Stimulated activated CD8-positive, alpha-beta memory T cell treated with anti-CD3 and anti-CD28 coated beads, Interleukin-4, amount 100 ng/mL, for 1 hour (primary cell): ENCODE measurements at places on chromosomes 12 and 14.
A peak's percentile ranks its signal among the peaks of the same experiment; 100 is the strongest.

DNA sequence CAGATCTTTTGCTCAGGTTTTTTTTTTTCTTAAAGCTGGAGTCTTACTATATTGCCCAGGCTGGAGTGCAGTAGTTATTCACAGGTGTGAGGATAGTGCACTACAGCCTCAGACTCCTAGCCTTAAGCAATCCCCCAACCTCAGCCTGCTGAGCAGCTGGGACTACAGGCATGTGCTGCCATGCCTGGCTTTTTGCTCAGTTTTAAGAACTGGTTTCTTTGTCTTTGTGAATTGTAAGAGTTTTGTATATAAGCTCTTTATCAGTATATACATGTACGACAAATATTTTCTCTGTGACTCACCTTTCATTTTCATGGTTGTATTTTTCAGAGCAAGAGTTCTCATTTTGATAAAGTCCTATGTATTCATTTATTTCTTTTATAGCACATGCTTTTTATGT lies 33.3 kb upstream of the C2CD5 start:
- DNase-seq, result no peak

DNA sequence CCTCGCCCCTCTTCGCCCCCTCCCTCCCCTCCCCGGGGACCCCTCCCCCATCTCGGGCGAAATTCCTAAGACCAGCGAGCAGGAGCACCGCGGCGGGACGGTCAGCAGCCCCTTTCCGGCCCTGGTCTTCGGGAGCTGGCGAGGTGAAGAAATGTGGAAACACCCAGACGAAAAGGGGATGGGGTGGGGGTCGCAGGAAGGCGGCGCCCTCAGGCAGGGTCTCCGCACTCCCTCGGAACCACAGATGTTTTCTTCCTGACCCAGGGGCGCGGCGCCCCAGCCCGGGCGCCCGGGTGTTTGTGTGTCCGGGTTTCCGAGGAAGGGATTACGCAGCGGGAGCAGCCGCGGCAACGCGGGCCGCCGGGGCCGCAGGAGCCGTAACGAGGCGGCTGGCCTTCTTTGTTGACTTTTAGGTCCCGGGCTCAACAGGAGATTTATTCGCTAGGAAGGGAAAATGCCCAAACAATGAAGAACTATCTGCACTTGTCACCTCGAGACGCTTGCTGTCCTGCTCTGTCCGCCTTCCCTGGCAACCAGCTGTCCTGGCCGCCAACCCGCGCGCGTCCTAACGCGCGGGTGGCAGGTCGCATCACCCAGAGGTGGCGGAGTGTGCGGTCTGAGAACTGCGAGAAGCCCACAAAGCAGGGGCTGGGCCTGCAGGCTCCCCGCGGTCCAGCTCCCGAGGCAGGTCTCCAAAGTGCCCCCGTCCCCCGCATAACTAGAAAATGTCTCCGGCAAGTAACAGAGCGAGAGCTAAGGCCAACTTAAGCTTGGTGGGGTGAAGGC lies 7.0 kb downstream of the FOXA1 start:
- no peak for DNase-seq

DNA sequence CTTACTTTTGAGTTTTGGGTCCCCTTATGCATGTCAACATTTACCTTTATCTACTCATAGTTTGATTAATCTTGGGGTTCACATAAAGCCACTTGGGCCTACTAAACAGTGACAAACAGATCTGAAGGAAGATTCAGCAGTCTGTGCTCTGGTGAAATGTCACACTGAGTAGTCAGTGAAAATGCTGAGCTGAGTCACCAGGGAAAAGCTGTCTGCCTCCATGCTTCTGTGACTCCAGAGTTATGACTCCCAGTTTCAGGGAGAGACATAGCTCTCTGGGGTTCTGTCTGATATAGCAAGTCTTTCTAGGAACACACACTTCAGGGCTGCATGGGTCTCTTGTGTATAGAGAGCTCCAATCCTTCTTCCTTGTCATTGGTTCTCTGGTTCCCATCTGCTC lies 406.3 kb upstream of the FAR2 start:
- DNase-seq, result no peak

DNA sequence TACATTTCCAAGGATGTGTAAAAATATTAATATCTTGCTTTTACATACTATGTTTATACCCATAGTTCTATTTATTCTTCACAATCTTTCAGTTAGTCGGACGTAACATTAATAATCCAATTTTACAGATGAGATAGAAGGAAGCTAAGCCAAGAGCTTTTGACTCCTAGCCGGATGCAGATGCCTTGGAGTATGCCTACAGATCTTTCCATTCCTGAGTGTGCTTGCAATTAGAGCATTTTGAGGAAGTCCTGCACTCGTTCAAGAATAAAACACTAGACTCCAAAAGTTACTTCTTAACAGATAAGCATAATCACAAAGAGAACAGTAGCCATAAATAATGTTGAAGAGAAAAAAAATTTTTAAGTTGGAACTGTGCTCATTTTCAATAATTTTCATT lies 337.6 kb upstream of the CLEC14A start:
- no peak for DNase-seq

- no peak for DNase-seq
Measured at GRCh38 chr12:105359856-105360255, 29.4 kb downstream of the C12orf75 start.

DNA sequence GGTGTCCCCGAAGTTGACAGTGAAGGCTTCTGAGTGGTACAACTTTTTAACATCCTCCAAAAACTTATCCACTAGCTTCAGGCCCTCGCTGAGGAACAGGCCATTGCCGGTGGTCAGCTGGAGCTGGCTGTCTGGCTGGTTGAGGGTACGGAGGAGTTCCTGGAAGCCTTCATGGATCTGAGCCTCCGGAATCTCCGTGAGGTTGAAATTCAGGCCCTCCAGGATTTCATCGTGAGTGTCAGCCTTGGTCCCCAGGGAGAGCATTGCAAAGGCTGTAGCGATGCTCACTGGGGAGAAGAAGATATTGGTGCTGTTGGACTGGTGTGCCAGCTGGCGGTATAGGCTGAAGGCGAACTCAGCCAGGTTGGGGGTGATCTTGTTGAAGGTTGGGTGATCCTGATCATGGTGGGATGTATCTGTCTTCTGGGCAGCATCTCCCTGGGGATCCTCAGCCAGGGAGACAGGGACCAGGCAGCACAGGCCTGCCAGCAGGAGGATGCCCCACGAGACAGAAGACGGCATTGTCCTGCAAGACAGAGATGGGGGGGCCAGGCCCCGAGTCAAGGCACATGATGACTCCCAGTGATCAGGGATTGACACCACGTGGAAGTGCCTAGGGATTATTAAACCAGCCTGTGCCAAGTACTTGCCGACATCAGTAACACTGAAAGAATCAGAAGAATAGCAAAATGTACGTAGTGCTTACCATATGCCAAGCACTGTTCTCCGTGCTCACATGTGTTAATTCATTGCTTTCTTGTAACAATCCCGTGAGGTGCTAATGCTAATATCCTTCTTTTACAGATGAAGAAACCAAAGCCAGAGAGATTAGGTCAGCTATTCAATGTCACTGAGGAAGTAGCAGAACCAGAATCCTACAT lies 5.4 kb downstream of the SERPINA1 start:
- DNase-seq, result no peak

DNA sequence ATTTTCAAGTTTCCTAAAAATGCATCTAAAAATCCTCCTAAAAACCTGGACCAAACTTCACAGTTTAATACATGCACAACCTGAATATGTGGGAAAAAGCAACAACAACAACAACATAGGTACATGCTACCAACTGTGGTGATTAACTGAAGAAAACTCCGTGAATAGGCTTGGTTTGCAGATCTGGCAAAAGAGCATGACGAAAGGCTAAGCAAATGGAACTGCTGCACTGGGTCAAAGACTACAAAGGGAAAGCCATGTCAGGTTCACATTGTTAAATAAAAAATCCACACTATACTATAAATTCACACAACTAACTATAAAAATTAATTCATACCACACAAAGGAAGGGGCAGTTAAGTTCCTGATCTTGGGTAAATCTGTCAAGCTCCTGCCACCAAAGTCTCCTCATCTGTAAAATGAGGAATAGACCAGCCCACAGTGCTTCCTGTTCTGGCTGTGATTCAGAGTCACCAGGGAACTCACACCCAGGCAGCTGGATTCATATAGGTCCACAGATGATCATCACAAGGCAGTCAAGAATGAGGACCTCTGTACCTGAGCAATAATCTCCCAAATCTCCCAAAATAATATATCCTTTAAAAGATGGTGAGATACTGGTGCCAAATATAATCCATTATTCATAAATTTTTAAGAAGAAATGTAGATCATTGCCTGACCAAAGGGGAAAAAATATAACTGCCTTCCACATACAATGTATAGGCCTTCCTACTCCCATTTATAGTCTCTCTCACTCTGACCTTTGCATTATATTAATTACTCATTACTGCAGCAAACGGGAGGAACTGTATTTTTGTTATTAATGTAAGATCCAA lies 7.0 kb downstream of the CORO1C start:
- no peak for DNase-seq

- DNase-seq, result no peak
Measured at GRCh38 chr14:23354990-23355389, 2.3 kb upstream of the SLC22A17 start.

DNA sequence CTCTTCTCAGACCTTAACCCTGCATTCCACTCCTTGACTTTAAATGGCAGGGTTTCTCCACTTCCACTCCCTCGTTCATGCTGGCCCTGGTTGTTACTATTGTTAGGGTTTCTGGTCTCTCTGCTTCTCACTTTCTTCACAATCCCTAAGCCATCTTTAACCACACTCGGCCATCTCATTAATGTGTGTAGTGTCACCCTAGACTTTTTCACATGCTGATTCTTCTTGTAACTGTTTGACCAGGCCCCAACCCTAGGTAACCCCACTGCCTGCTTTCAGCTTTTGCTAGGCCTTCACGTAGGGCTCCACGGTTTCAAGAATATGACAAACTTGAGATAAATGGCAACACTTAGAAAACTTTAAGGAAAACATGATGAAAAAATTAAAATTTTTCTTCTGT lies 195.1 kb downstream of the IPO8 start:
- no peak for DNase-seq

GRCh38 chr12:131699434-131699833 lies 11.5 kb upstream of the SFSWAP start:
- no peak for DNase-seq

DNA sequence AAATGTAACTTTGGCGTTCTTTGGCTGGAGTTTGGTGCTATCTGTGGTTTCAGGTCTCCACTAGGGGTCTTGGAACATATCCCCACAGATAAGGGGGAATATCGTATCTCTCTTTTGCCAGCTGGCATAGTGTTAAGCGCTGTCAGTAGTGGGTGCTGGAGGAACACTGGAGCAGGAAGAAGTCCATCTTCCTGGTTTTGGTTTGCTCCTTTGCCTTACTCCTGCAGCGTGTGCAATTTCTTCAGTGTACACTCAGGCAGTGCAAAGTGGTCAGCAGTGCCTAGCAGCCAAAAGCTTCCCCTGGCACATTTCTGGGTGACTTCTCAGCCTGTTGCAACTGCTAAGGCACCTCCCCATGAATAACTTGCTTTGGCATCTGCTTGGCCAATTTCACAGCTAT lies 11.7 kb upstream of the RIPK3 start:
- DNase-seq, result no peak

- no peak for DNase-seq
Measured at GRCh38 chr12:89742337-89743022, 33.8 kb upstream of the ATP2B1 start.

DNA sequence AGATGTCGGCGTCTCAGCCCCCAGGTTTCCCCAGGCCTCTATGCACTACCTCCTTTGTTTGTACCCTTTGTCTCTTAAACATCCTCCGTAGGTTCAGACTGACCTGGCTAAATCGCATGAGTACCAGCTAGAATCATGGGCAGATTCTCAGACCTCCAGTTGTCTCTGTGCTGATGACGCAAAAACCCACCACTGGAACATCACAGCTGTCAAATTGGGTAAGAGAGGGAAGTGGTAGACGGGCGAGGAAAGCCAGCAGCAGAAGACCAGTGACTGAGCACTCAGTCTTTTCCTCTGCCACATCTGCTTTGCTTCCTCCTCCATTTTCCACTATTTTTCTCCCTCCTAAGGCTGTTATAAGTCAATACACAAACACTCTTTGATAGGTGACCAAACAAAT lies 29.7 kb downstream of the A2ML1 start:
- DNase-seq, result no peak

- peak; percentile 9 for DNase-seq
Measured at GRCh38 chr14:71855399-71856036, 76.7 kb upstream of the RGS6 start.

DNA sequence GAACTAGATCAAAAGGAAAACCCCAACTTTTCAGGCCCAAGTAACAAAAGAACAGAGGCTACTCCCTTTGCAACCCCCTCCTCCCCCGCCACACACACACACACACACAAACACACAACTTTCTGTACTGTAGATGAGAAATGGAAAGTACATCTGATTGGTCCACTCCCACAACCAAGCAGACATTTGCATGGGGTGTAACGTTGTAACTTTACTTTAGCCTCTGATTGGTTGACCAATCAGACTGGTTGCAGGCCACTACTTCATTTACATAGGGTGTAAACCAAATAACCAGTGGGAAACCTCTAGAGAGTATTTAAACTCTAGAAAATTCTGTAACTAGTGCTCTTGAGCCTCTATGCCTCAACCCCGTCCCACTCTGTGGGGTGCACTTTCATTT lies 425.5 kb downstream of the GXYLT1 start:
- DNase-seq, result no peak

DNA sequence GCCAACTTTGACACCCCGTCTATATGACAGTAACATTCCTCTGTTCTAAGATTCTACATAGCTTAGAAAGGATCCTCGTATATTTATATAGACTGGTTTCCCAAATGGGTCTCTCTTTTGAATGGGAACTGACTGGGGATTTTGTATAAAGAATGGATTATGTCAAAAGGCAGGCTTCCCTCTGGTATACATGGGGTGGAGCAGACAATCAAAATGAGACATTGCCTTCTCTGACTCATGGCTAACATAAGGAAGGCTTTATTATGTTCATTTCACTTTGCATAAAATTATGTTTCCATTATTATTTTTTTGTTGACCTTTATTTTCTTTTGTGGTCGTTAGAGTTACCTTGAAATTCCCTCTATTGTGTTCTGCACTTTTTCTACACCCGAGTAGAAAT lies 211.1 kb downstream of the ALG10B start:
- no peak for DNase-seq

DNA sequence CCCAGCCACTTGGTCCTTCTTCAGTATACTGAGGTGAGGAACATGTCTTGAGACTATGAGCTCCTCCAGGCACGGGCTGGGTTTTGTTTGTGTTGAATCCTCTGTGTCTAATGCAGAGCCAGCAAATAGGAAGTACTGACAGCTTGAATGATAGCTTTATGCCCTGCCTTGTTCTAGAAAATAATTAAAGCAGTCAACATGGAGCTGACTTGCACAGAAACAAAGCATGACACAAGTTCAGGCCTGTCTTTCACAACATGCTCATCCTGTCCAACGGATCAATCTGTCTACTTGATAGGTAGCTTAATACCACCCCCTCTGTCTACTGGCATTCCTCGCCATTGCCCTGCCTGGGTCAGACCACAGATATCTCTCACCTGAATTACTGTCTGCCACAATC lies 140.9 kb downstream of the ESRRB start:
- no peak for DNase-seq
